ENCODE measurements at places on chromosomes 16 and 17. TPM values are rescaled to one million over a fixed set of nuclear protein-coding genes. Genes with fewer than 3 reads are reported as not detected.

The CHP2 gene
- not detected for total RNA-seq

The CHST5 gene
- total RNA-seq: not detected

The HOXB8 gene
- not detected for total RNA-seq

The KRTAP1-5 gene
- total RNA-seq: 0.57 TPM

The C16orf54 gene
- not detected for total RNA-seq

The FBXW10 gene
- total RNA-seq: 0.09 TPM

The CSF3 gene
- total RNA-seq: 0.37 TPM

The PHF23 gene
- 47.5 TPM for total RNA-seq

The MAPT gene
- total RNA-seq: 0.18 TPM

The TRIM65 gene
- 13.5 TPM for total RNA-seq

The RHBDF1 gene
- total RNA-seq: 41.6 TPM

The C1QTNF1 gene
- 77.1 TPM for total RNA-seq

The REXO5 gene
- 4.9 TPM for total RNA-seq

The GPR139 gene
- not detected for total RNA-seq

The ANKRD40CL gene
- not detected for total RNA-seq

The HBQ1 gene
- total RNA-seq: not detected

The SRCAP gene
- total RNA-seq: 20.4 TPM

The CA4 gene
- 0.14 TPM for total RNA-seq

The CLDN9 gene
- total RNA-seq: not detected

The TBX6 gene
- 0.09 TPM for total RNA-seq

The CACNA1H gene
- total RNA-seq: 1.3 TPM

The CCL8 gene
- total RNA-seq: 8.8 TPM

The KLHL11 gene
- total RNA-seq: 26.0 TPM

The CDRT15 gene
- not detected for total RNA-seq

The VWA3A gene
- total RNA-seq: not detected

All from smooth muscle cell of bladder (primary cell).